ENCODE measurements at places on chromosomes 2 and 18.

DNA sequence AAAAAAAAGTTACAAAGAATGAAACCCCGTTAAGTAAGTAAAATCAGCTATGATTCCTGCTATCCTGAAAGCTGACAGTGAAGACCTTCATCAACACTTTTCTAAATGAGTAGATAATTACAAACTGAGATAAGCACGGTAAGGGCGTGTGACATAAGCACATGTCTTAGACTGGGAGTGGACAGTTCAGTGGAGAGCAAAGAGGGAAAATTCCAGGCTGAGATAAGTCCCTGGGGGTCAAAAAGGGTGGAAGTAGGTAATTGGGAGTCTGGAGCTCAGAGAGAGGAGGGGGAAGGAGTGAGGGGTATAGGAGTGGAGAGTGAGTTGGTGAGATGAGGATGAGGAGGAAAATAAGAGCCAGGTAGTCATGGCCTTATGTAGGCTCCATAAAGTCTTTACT is 4.4 kb upstream of the IL1A start:
- DNase-seq = no peak

DNA sequence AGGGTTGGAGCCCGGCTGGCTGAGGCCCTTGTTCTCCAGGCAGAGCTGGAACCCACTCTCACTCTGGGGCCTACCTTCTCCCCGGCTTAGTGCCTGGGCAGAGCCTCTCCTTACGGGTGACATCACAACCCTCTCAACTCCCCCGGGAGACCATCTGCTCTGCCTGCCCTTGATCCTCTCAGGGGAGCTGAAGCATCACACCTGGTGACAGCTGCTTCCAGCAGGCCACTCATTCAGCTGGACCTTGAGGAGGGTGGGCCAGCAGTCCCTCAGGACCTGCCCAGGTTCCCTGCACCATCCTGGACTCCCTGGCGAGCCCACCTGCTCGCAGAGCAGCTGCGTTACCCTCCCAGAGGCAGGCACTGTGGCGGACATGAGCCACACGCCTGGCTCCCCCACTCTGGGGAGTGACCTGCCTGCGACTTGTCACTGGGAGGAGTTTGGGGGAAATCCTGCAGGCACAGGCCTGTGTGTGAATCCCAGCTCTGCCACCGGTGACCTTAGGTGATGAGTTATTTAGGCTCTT is 13.1 kb downstream of the HS6ST1 start:
- DNase-seq = no peak

- DNase-seq = no peak
These were observed 1.8 kb upstream of the NPAS2 start for GRCh38 chr2:100818003-100818605.

DNA sequence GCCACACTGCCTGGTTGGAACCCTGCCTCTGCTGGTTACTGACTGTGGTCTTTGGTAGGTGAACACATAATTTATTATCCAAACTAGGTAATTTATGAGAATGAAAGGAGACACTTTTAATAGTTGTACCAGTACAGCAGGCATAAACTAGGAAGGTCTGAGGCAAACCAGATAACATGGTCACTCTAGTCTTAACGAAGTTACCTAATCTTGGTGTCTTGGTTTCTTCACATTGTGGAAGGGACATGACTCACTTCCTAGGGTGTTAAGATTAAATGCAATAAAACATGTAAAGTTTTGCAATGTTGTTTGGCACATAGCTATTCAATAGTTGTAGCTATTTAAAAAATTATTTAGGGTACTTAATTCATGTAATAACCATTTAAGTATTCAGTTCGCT is 23.3 kb downstream of the SPTBN1 start:
- no peak for DNase-seq

DNA sequence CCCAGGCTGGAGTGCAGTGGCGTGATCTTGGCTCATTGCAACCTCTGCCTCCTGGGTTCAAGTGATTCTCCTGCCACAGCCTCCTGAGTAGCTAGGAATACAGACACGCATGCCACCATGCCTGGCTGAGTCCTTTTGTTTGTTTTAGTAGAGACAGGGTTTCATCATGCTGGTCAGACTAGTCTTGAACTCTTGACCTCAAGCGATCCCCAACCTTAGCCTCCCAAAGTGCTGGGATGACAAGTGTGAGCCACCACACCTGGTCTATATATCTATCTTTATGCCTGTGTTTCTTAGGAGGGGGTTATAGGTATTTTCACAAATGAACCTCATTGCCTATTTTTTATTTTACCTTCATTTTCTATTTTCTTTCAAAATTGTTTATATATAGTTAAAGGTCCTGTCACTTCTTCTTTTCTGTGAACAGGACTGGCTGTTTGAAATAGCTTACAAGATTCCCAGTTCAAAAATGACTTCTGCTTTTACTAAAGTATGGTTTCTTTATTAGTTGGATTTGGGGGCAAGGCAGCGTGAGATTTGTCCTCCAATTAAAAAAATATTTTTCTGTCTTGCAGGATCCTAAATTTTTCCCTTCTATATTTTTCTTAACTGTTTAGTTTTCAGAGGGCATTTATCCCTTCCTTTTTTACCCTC is 16.4 kb upstream of the MARCHF7 start:
- no peak for DNase-seq

GRCh38 chr2:99489063-99489760 is 605 bp downstream of the REV1 start:
- peak; percentile 43 for DNase-seq

- DNase-seq = no peak
These were observed 7.0 kb downstream of the TANC1 start for GRCh38 chr2:158975271-158975921.

DNA sequence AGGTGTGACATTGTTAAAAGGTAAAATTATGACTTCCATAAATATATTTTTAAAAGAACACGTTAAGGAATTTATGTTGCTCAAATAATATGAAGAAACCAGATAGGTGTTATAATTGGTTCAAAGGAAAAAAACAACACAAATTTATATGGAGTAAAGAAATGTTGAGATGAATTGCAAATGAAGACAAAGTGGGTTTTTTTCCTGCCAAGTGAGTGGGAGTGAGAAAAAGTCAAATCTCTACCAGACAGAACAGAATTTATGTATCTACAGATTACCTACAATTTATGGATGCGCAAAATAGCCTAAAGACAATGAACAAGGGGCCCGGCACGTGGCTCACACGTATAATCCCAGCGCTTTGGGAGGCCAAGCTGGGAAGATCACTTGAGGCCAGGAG is 159.7 kb upstream of the SLC1A4 start:
- DNase-seq = no peak

DNA sequence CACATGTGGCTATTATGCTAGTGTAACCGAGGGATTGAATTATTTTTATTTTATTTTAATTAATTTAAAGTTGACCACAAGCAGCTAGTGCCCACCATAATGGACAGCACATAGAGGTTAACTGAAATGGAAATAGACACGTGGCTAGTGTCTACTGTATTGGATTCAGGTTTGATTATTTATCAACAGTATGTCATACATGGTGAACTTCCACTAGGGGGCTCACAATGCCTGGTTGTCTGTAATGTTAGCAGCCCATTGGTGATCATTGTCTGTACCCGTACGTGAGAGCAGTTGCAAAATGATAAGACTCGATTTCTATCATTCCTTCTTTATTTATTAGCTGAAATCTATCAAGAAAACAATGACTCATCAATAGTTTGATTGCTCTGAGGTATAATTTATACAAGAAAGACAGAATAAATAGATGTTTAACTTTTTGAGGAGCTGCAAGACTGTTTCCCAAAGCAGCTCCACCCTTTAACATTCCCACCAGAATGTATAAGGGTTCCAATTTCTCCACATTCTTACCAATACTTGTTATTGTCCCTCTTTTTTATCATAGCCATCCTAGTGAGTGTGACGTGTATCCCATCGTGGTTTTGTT is 76.5 kb downstream of the CYBRD1 start:
- DNase-seq = peak; percentile 27

- DNase-seq = no peak
These were observed 1367.2 kb upstream of the CELF4 start for GRCh38 chr18:38932752-38933151.

DNA sequence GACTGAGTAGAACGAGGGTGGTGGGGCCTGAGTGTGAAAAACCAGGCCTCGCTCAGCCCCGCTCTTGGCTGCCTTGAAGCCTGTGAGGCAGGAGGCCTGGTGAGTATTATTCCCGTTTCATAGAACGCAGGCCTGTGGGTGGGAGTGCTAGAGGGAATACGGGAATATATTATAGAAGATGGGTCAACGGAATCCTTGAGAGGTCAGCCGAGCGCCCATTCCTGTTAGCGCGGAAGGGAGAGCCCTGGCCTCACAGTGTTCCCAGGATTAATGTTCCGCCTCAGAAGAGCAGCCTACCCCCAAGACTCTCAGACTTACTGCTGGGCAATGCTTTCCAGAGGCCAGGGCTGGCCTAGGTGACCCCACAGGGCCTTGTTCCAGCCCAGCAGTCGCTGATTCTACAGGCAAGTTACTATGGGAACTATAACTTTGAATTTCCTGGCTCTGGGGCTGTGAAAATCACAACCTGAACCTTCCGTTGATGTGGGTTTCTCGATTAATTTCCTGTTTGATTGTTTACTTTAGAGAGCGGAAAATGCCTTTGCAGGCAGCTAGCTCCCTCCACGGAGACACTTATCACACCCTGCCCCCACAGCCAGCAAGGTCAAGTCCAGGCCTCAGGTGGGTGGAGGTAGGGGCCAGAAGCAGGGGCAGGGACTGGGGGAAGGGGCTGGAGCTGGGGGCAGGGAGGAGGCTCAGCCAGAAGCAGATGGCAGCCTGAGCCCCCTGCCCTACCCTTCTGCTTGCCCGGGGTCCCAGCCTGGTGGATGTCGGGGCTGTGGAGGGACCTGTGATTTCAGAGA is 108.3 kb downstream of the SMAD7 start:
- peak; percentile 42 for DNase-seq

DNA sequence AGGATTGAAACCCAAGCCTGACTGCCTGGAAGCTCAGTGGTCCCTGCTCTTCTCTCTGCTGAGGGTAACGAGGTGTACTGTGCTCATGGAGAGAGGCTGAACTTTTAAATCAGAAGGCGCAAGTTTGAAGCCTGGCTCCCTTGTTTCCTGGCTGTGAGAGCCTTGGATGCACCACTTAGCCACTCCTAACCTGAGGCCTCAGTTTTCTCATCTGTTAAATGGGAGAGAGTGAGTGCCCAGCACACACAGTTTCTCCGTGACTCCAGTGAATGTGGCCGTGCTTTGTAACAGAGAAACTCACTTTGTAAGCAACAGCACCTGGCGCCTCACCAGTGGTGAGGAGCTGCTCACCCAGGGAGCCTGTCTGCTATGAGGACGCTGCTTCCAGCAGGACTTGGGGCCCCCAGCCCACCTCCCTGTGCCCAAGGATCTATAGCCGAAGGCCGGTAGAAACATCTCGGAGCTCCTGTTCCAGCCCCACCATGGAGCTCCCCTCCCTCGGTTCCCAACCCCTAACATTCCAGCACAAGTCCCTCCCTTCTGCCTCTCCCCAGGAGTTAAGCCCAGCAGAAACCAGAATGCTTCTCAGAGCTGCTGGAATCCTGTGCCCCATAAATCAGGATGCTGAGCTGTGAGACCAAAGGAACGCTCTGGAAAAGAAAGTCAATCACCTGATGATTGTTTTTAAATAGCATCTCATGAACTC is 20.3 kb upstream of the KCNK3 start:
- DNase-seq = no peak

DNA sequence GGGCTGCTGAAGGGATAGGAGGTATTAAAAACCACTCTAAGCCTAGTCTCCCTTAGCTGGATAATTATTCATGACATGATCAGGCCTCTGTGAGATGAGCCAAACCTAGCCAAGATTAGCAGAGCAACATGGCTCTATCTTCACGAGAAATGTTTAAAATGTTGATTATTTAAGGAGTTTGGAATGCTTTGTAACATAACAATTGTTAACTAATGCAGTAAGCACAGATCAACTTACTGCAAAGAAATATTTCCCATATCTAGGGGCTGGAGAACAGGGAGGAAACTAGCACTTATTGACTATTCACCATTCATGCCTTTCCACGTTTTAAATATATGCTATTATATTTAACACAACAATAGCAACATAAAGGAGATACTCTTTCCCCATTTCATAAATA is 833.7 kb upstream of the CHAC2 start:
- no peak for DNase-seq

DNA sequence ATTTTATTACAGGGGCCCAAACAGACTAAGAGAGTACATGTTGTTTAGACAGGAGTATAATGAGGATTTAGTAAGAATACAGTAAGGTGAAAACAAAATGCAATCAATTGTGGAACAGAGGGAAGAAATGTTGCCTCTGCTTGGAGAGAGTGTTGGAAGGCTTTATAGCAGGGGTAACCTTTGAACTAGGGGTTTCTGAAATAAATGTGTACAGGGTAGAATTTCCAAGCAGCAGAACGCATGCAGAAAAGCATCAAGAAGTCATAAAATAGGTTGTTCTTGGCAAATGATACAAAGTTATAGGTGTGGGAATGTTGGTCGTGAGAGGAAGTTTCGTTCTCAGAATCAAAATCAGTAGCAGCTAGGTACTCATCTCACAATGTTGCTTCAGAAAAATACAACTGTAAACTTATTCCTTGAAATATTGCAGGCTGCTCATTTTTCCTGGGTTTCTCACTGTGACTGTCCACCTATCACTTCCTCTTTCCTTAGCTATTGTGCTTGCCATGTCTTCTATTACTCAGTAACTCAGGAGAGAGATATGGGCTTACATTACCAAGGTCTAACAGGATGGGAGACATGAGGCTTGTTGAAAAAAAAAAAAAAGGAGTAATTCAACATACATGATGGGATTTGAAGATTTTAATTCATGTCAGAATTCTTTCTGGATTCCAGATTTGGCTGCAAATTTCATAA is 17.1 kb upstream of the HNMT start:
- DNase-seq = no peak

- DNase-seq = no peak
These were observed 31.4 kb downstream of the IL18R1 start for GRCh38 chr2:102386867-102387541.

GRCh38 chr2:118464546-118465265 is 376.4 kb downstream of the INSIG2 start:
- no peak for DNase-seq

GRCh38 chr18:1090758-1091157 is 186.1 kb downstream of the ADCYAP1 start:
- DNase-seq = no peak

DNA sequence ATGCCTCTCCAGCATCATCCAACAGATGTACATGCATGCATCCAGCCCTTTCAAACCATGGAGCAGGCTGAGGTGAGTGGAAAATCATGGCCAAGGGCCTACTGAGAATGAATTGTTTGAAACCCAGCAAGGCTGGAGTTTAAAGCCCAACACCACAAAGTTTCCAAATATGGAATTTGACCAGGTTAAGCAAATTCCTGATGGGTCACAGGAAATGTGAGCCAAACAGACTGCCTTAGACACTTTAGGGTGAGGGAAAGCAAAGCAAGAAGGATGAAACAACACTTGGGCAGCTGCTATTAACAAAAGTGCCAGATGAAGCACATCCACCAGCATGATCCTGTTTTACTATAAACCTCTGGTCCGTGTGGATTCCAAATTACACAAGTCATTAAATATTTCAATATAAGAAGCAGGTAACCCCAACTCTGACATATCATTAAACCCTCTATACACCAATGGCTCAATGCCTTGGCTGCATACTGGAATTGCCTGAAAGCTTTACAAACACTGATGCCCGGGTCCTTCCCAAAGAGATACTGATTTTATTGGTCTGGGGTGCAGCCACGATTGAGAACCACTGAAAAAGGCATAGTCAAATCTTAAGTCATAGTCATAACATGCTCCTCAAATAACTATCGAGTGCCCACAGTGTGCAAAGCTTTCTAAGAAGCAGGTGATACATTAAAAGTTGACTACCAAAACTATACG is 9.1 kb downstream of the KLF7 start:
- no peak for DNase-seq

GRCh38 chr2:48849770-48850169 is 94.2 kb upstream of the LHCGR start:
- no peak for DNase-seq

GRCh38 chr2:180516232-180516631 is 464.2 kb upstream of the UBE2E3 start:
- DNase-seq = no peak

Data from activated CD4-positive, alpha-beta T cell treated with anti-CD3 and anti-CD28 coated beads, Interleukin-2, amount 50 U/mL, for 1 hour (primary cell).